Large intestine (tissue), 12 donors: ENCODE measurements at places on chromosomes 1 and 21. TPM values are rescaled to one million over a fixed set of nuclear protein-coding genes. Genes with fewer than 3 reads are reported as not detected.

Gene PRAMEF4
- not detected for polyA plus RNA-seq

Gene LCE3E
- polyA plus RNA-seq = not detected

DNA sequence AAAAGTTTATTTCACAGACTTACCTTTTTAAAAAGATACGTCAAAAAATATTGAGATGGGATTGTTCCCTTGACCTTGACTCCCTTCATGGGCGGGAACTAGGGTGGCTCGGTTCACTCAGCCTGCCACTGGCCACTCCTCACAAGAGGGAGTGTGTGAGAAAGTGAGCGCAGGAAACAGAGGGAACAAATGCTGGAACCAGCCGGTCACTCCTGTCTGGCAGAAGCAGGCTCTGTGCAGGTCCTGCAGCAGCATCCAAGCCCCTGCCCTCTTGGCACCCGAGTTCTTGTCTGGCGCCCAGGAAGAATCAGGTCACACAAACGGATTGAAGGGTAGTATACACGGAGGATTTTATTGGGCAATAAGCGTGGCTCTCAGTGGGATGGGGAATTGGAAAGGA is 58.9 kb downstream of the ZNF648 start:
- DNase-seq = no peak

GRCh38 chr1:65253800-65254319 is 55.5 kb upstream of the DNAJC6 start:
- DNase-seq = no peak

GRCh38 chr1:236108027-236108648 is 34.2 kb upstream of the GPR137B start:
- DNase-seq = no peak
